ENCODE measurements at places on chromosomes 16 and 17.

GRCh38 chr17:12545877-12546513 is 119.7 kb upstream of the MYOCD start:
- peak; percentile 42 for DNase-seq

- DNase-seq: no peak
Measured at GRCh38 chr17:65553646-65554552, 7.5 kb downstream of the AXIN2 start.

- no peak for DNase-seq
Measured at GRCh38 chr16:85859818-85860125, 39.2 kb upstream of the IRF8 start.

DNA sequence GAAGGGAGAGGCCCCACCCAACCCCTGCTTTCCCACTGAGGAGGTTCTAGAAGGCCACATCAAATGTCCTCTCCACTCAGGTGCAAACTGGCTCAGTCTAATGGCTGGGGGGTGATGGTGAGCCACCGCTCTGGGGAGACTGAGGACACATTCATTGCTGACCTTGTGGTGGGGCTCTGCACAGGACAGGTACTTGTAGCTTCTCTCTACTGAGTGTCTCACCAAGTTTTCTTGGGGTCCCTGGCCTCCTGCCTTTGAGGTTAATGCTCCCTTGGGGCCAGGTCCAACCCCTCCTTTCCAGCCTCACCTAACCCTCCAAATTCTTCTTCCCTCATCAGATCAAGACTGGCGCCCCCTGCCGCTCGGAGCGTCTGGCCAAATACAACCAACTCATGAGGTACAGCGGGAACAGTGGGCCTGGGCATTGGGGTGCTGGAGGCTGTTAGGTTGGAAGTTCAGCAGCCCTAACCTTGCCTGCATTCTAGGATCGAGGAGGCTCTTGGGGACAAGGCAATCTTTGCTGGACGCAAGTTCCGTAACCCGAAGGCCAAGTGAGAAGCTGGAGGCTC is 5.7 kb downstream of the ENO3 start:
- DNase-seq: peak; percentile 37

Data from lung microvascular endothelial cell (primary cell).